ENCODE measurements at places on chromosomes 7 and 10.

- DNase-seq: no peak
Observed at GRCh38 chr7:48085433-48085791, 3.7 kb upstream of the UPP1 start.

DNA sequence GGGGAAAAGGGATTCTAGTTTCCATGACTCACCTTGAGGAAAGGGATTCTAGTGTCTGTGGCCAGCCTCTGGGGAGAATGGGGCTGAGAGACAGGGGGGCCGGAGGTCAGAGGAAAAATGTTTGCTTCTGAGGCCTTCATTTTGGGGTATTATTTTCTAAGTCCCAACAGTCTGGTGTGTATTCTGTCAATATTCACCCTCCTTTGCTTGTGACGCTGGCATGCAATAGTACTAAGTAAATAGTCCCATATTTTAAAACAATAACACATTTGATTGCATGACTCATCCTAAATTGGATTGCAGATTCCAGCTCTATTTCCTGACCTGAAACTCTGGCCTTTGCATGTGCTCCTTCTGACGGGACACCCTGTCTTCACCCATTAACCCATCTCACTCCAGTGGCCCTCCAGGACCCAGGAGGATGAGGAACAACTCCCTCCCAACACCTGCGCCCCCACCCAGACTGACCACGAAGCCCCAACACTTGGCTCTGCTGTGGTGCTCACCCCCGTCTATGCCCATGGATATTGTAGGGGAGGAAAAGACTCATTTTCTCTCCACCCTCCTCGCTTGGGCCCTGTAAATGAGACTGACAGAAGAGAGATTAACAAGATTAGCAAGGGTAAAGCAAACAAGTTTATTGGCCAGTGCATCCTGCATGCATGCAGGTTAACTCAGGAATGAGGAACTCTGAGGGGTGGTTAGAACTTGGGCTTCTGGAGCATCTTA, 495.6 kb upstream of the KLF6 start:
- DNase-seq: no peak

GRCh38 chr10:48511875-48512231, 93.0 kb downstream of the ARHGAP22 start:
- no peak for DNase-seq

DNA sequence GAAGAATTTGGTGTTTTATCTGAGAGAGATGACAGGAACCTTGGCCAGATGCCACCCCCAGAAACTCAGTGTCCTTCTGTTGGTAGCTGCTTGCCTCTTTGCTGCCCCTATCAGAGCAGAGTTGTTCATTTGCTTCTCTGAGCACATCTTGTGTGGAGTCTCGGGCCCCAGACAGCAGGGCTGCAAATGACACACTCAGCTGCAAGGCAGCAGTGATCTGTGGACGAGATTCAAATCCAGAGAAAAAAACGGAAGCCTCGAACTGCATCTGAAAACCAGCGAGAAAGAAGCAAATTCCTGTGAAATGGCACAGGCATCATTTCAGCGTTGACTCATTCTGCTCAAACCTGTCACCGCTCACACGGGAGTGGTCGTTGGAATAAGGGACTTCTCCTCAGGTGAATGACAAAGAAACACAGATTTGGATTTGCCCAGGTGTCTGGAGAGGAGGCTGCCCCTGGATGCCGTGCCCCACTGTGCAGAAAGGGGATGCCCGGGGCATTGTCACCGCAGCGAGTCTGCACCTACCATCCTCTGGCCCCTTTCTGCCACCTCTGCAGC, 144.7 kb downstream of the PFKFB3 start:
- no peak for DNase-seq

DNA sequence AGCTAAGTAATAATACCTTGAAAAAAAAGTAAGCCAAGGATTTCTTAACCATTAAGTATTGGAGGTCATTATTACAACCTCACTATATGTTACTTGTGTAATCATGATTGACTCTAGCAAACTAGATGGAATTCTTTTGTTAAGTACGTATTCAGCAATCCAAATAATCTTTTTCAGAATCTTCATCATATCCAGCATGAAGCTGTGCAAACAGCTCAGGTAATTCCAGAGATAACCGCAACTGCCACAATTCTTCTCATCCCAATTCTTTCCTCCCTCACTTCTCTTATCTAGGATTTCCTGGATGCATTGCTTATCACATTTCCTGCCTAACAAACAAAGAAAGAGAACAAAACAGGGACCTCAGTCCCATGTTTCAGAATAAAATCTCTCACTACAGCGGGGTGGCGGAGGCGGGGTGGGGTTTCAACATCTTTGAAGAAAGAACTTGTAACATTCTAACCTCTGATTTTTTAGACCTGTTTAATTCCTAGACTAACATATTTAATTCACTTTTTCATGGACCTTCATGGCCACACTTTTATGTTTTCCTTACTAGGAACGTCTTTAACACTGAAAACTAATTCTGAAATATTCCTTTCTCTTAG, 156.5 kb downstream of the POM121L12 start:
- DNase-seq: no peak

GRCh38 chr7:90597563-90598253, 1.6 kb downstream of the CDK14 start:
- DNase-seq: no peak

- no peak for DNase-seq
Observed at GRCh38 chr10:51301644-51302043, 227.4 kb downstream of the PRKG1 start.

DNA sequence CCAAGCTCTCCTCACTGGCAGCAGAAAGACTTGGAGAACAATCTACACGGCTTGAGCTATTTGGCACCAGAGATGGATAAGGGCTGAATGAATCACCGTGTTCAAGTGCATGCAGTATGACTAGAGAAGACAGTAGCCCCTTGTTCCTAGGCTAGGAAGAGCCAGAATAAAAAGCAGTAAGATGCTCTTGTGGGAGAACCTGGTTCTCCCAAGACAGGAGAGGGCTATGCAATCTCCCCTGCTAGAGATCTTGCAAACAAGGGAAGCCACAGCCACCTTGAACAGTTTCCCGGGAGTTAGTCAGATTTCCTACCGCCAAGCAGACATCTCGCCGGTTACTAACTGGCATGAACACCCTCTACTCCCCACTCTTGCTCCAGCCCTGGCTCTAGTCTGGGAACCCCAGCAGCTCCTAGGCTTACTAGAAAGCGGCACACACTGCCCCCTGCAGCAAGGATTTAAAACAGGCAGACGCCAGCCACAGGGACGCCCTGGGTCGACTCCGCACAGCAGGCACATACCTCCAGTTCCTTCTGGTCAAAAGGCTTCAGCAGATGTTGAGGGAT, 107.3 kb downstream of the SMURF1 start:
- DNase-seq: peak; percentile 3

DNA sequence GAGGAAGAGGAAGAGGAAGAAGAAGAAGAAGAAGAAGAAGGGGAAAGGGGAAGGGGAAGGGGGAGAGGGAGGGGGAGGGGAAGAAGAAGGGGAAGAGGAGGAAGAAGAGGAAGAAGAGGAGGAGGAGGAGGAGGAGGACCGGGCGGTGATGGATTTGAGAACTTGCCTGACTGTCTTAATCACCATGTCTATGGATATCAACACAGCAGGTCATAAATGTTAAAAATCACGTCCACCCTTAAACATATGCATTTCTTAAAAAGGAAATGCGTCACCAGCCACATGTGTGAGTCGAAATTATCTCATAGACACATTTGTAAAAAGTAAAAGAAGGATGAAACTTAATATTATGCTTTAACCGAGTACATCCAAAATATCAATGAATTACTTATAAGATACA, 42.1 kb upstream of the INSIG1 start:
- no peak for DNase-seq

DNA sequence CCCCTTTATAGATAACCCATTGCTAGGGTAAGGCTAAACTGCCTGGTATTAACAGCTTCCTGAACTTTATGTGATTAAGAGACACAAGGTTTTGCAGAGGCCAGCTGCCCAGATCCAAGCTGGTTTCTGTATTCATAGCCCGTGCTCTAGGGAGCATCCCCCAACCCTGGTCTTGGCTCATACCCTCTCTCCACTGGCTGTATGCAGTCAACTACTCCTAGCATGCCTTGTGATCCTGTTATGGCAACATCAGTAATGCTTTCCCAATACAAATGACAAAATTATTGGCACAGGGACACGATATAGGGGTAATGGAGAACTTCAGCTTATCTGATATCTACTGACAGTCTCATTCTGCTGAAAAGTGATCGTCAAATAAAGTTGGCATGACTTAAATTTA, 202.8 kb upstream of the MKLN1 start:
- no peak for DNase-seq

- no peak for DNase-seq
Observed at GRCh38 chr7:78223598-78223997, 425.0 kb downstream of the PHTF2 start.

DNA sequence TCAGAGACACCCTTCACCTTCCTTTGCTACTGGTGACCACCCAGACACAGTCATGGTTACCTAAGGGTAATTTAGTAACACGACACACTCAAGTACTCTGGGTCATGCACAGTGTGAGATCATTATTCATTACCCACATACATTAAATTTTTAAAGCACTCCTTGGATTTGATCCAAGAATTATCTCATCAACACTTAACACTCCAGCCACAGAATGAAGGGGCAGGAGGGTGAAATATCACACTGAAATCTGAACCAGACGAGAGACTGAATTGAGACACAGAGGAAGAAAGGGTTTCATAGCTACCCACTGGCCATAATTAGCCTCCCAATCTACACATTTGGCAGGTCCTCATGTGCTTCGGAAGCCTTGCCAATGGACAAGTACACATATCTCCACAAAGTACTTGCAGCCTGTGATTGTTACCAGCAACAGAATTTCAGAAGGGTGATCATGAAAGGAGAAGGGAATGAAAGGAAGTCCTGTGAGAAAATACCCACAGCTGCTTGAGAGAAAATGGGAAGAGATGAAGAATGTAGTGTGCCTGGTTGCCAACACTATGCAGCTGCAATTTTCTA, 189.3 kb downstream of the POLR1F start:
- no peak for DNase-seq
